ENCODE measurements at places on chromosomes 4 and X. TPM values are rescaled to one million over a fixed set of nuclear protein-coding genes. Genes with fewer than 3 reads are reported as not detected.

- H3K36me3 ChIP-seq: no peaks in the 10 kb centered on the region
- no peaks in the 10 kb centered on the region for H3K4me1 ChIP-seq
- H3K27ac ChIP-seq: no peak overlapping the region
- DNase-seq: no peak
These were observed 352.5 kb upstream of the FMR1 start for GRCh38 chrX:147559191-147559590.

FUNDC1 gene
- total RNA-seq: 11.0 TPM

DNA sequence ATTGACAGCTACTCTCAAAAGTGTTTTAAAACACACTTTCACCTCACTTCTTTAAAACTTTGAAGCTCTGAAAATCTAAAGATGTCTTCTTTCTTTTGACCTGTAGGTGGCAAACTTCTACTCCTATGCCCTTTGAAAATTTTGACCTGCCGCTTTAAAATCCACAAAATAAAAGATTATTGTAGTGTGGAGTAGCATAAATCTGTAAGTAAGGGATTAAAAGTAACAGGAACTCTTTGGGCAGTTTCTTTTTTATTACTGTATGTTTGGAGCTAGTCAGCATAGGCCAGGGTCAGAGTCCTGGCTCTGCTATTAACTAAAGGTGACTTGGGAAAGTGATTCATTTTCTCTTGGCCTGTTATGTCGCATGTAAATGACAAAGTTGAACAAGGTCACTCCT, 25.5 kb downstream of the BBS12 start:
- H3K4me3 ChIP-seq: no peak overlapping the region
- H3K27ac ChIP-seq: no peak overlapping the region
- H3K4me1 ChIP-seq: peaks cover 19% of the 10 kb centered on the region

GRCh38 chr4:171847751-171848150, 34.5 kb downstream of the GALNTL6 start:
- H3K4me1 ChIP-seq: no peaks in the 10 kb centered on the region
- H3K36me3 ChIP-seq: no peaks in the 10 kb centered on the region
- H3K27me3 ChIP-seq: peaks cover 9% of the 10 kb centered on the region
- H3K27ac ChIP-seq: no peak overlapping the region

GRCh38 chrX:149097786-149098185, 407.3 kb downstream of the IDS start:
- H3K36me3 ChIP-seq: no peaks in the 10 kb centered on the region
- H3K4me3 ChIP-seq: no peak overlapping the region
- no peaks in the 10 kb centered on the region for H3K4me1 ChIP-seq
- H3K27ac ChIP-seq: no peak overlapping the region
- DNase-seq: no peak
- H3K27me3 ChIP-seq: no peaks in the 10 kb centered on the region

PLAC8 gene
- not detected for total RNA-seq

RS1 gene
- not detected for total RNA-seq

- no peak overlapping the region for H3K27ac ChIP-seq
- DNase-seq: no peak
- no peak overlapping the region for H3K4me3 ChIP-seq
- H3K36me3 ChIP-seq: no peaks in the 10 kb centered on the region
- no peaks in the 10 kb centered on the region for H3K4me1 ChIP-seq
These were observed 368.9 kb downstream of the SLITRK2 start for GRCh38 chrX:146186540-146186939.

DNA sequence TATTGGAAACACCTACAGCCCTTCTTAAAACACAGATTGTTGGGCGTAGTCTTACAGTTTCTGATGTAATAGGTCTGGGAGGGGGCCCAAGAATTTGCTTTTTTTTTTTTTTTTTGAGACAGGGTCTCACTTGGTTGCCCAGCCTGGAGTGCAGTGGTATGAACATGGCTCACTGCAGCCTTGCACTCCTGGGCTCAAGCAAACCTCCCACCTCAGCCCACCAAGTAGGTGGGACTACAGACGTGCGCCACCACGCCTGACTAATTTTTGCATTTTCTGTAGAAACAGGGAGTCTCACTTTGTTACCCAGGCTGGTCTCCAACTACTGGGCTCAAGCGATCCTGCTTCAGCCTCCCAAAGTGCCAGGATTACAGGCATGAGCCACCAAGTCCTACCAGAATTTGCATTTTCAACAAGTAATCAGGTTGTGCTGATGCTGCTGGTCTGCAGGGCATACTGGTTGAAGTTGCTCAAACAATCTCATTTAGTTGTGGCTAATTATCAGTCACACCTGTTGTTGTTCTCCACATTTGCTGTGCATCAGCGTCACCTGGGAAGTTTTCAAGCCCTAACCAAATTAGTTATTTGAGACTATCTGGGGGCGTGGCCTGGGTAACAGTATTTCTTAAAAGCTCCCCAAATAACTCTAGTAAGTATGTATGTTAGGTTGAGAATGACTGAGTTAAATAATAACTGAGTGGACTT, 14.0 kb downstream of the TMEM154 start:
- H3K27me3 ChIP-seq: peaks cover 30% of the 10 kb centered on the region
- no peak overlapping the region for H3K4me3 ChIP-seq
- no peak for DNase-seq
- no peaks in the 10 kb centered on the region for H3K36me3 ChIP-seq
- no peaks in the 10 kb centered on the region for H3K4me1 ChIP-seq
- H3K27ac ChIP-seq: no peak overlapping the region

DNA sequence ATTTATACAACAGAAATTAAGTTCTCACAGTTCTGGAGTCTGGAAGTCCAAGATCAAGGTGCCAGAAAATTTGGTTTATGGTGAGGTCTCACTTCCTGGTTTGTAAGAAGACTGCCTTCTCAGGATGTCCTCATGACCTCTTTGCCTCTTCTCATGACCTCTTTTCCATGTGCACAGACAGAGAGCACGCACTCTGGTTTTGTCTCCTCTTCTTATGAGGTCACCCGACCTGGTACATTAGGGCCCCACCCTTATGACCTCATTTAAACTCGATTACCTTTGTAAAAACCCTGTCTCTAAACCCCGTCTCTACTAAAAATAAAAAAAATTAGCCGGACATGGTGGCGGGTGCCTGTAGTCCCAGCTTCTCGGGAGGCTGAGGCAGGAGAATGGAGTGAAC, 155.9 kb downstream of the KIT start:
- no peak overlapping the region for H3K27ac ChIP-seq
- H3K36me3 ChIP-seq: no peaks in the 10 kb centered on the region
- no peaks in the 10 kb centered on the region for H3K4me1 ChIP-seq
- no peak for DNase-seq

GRCh38 chr4:33381816-33382215, 2661.6 kb downstream of the PCDH7 start:
- no peaks in the 10 kb centered on the region for H3K36me3 ChIP-seq
- H3K4me1 ChIP-seq: no peaks in the 10 kb centered on the region
- no peak for DNase-seq
- H3K27ac ChIP-seq: no peak overlapping the region
- no peaks in the 10 kb centered on the region for H3K27me3 ChIP-seq

GRIA3 gene
- not detected for total RNA-seq

- no peaks in the 10 kb centered on the region for H3K36me3 ChIP-seq
- no peak overlapping the region for H3K4me3 ChIP-seq
- DNase-seq: no peak
- no peaks in the 10 kb centered on the region for H3K4me1 ChIP-seq
- peaks cover 5% of the 10 kb centered on the region for H3K27me3 ChIP-seq
These were observed 4.6 kb downstream of the DUSP9 start for GRCh38 chrX:153651540-153652079.

GRCh38 chrX:42930951-42931350, 153.0 kb upstream of the PPP1R2C start:
- no peaks in the 10 kb centered on the region for H3K36me3 ChIP-seq
- H3K4me3 ChIP-seq: no peak overlapping the region

DNA sequence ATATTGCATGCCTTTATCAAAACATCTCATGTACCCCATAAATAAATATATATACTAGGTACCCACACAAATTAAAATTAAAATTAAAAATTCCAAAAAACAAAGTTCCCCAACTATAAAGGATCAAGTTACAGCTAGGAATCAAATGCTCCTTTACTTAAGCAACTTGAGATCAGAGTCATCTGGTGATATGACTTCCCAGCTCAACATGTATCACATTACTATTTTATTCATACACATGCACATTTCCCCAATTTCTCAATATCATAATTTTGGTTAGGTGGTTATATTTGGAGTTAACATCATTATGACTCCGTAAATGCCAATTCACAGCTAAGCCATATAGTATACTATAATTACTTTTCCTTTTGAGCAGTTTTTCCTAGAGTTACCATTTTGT, 60.9 kb downstream of the CLOCK start:
- peaks cover 19% of the 10 kb centered on the region for H3K36me3 ChIP-seq
- no peak overlapping the region for H3K27ac ChIP-seq
- H3K4me3 ChIP-seq: no peak overlapping the region
- no peaks in the 10 kb centered on the region for H3K27me3 ChIP-seq

PDE6B gene
- 1.6 TPM for total RNA-seq

- H3K36me3 ChIP-seq: no peaks in the 10 kb centered on the region
- H3K4me3 ChIP-seq: no peak overlapping the region
- H3K4me1 ChIP-seq: peaks cover 5% of the 10 kb centered on the region
- DNase-seq: no peak
These were observed 252.7 kb downstream of the OPHN1 start for GRCh38 chrX:68180579-68180978.

- no peak overlapping the region for H3K27ac ChIP-seq
- no peaks in the 10 kb centered on the region for H3K36me3 ChIP-seq
- no peak overlapping the region for H3K4me3 ChIP-seq
- no peaks in the 10 kb centered on the region for H3K27me3 ChIP-seq
These were observed 68.8 kb downstream of the SLC2A9 start for GRCh38 chr4:9952415-9952950.

ZNF630 gene
- total RNA-seq: 3.3 TPM

PABPC1L2B gene
- total RNA-seq: not detected

- H3K4me3 ChIP-seq: no peak overlapping the region
- peaks cover 19% of the 10 kb centered on the region for H3K27me3 ChIP-seq
- peaks cover 12% of the 10 kb centered on the region for H3K4me1 ChIP-seq
- no peak overlapping the region for H3K27ac ChIP-seq
These were observed 9.5 kb downstream of the RNF175 start for GRCh38 chr4:153750197-153750817.

DNA sequence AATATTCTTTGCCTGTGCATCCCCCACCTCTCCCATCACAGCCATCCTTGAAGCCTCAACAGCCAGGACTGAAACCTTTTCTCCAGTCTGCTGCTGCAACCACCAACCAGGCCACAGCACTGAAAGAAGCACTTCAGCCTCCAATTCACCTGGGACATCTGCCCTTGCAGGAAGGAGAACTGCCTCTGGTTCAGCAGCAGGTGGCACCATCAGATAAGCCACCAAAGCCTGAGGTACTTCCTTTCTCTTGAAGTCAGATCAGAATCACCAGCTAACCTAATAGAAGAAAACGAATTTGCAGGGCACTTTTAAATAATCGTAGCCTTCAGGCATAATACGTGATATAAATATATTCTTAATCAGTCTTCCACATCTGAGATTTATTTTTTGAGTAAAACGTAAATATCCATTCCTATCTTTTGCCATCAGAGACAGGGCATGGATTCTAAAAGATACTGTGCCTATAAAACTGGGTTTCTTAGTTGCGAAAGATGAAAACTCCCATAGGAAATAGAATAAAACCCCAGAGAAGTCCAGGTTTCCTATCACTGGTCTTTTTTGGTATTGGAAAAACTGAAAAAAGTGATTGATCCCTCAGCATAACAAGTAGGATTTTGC, 9.5 kb downstream of the AMBN start:
- H3K36me3 ChIP-seq: no peaks in the 10 kb centered on the region
- no peak overlapping the region for H3K4me3 ChIP-seq
- H3K4me1 ChIP-seq: no peaks in the 10 kb centered on the region

DNA sequence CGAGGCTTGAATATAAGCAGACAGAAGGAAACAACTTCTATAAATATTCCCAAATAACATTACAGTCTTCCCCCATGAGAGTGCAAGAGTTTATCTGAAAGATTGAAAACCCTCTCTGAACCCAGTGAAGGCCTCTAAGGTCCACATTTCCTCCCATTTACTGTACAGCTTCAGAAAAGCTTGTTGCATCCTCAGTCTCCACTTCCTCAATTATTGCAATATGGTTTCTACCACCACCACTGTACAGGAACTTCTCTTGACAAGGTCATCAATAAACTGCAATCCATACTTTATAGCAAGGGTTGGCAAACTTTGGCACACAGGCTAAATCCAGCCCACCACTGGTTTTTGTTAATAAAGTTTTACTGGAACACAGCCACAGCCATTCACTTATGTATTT, 239.0 kb downstream of the THOC2 start:
- no peaks in the 10 kb centered on the region for H3K36me3 ChIP-seq
- H3K4me3 ChIP-seq: no peak overlapping the region
- DNase-seq: no peak
- no peaks in the 10 kb centered on the region for H3K4me1 ChIP-seq
- no peak overlapping the region for H3K27ac ChIP-seq

DNA sequence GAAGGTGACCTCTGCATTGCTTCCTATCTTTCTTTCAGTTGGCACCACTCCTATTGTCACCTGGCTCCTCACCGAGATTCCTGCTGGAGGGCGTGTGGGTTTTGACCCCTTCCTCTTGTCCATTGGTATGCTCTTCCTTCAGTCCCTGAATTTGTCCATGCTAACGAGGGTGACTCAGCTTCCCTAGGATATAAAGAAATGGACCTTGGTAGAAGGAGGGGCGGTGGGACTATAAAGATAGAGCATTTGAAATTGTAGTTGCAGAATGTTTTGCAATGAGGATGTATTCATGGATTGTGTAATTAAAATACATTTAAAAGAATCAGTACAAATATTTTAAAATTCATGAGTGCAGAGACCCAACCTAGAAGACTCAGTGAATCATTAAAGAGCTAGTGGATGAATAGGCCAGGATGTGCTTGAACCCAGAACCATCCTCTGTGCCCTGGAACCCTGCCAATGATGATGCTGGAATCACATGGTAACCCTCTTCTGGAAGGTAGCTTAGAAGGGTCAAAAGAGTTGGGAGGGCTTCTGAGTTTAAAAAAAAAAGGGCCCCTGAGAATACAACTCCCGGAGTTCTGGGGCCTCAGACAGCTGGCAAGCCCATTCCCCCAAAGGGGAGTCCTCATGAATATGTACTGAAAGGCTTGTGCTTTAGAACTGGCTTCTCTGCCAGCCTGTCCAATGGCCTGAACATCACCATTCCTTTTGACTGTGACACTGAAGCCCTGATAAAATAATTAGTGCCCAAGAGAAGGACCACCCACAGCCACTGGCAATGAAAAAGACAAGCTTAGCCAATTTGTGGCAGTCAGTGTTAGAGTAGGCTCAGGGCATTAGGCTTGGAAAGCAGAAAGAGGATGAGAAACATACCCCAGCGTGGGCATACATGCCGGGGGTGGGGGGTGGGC, 8.0 kb downstream of the XPNPEP2 start:
- peaks cover 18% of the 10 kb centered on the region for H3K27me3 ChIP-seq
- H3K27ac ChIP-seq: no peak overlapping the region
- peaks cover 5% of the 10 kb centered on the region for H3K4me1 ChIP-seq
- H3K4me3 ChIP-seq: no peak overlapping the region
- DNase-seq: no peak
- H3K36me3 ChIP-seq: no peaks in the 10 kb centered on the region

DNA sequence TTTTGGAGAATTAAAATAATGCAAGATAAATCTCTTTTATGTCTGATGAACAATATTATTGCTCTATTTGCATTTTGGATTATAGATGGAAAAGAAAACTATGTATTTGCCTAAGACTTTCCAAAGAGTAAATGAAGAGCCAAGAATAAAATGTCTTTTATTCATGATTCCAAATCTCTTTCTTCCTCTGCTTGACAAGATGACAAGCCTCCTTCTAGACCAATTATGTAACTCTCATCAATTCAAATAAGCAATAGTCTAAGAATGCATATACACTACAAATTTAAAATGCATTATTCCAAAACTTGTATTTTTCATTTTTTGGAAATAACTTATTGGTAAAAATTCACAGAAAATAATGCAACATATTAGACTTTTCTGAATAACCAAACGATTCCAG, 377.3 kb downstream of the GASK1B start:
- no peaks in the 10 kb centered on the region for H3K27me3 ChIP-seq
- H3K27ac ChIP-seq: no peak overlapping the region
- H3K36me3 ChIP-seq: no peaks in the 10 kb centered on the region
- no peak for DNase-seq
- H3K4me1 ChIP-seq: peaks cover 3% of the 10 kb centered on the region

All from osteocyte (in vitro differentiated cells).